ENCODE measurements at places on chromosomes 7 and 10.

DNA sequence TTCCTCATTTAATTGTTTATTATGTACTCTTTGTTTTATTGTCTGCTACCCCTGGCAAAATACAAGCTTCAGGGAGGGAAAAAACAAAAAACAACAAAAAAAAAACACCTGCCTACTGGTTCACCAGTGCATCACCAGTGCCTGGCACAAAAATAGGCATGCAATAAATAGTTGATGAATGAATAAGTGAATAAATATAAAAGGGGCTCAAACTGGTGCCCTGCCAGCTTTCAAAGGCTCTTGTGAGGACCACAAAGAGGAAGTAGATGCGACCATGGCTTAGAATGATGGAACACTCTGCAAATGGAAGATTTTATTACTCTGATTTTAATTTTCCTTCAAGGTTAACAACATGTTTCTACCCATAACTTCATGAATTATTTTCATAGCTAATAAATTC, 213.0 kb upstream of the INHBA start:
- DNase-seq = no peak

GRCh38 chr10:114821293-114821914, at the start of gene FHIP2A:
TSS of gene FHIP2A (plus strand) at chr10:114821780. CDS start at chr10:114822079, 299 bp downstream.
- peak; percentile 84 for DNase-seq

GRCh38 chr10:4506095-4506494, 319.9 kb upstream of the AKR1E2 start:
- DNase-seq = no peak

DNA sequence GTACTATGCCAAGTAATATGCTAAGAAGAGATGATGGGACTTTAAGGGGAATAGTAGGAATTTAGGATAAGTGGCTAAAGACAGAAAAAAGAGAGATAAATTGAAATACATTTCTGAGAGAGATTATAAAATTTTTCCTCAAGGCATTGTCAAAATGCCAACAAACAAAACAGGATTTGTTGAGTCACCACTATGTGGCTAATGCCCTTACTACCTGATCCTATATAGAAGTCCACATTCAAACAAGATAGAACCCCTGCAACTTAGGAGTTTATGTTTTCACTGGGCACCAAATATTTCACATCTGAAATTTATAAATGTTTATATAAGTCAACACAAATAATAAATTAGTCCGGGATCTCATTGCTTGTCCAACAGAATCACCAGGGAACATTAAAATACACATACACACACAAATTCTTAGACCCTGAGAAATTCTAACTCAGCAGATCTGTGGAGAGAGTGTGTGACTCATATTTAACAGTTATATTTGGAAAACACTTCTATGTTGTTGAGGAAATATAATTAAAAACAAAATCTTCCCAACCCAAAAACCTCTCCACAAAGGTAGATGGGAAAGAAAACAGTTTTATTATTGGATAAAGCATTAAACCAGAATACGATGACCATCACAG, 154.3 kb downstream of the PPP1R3A start:
- no peak for DNase-seq

DNA sequence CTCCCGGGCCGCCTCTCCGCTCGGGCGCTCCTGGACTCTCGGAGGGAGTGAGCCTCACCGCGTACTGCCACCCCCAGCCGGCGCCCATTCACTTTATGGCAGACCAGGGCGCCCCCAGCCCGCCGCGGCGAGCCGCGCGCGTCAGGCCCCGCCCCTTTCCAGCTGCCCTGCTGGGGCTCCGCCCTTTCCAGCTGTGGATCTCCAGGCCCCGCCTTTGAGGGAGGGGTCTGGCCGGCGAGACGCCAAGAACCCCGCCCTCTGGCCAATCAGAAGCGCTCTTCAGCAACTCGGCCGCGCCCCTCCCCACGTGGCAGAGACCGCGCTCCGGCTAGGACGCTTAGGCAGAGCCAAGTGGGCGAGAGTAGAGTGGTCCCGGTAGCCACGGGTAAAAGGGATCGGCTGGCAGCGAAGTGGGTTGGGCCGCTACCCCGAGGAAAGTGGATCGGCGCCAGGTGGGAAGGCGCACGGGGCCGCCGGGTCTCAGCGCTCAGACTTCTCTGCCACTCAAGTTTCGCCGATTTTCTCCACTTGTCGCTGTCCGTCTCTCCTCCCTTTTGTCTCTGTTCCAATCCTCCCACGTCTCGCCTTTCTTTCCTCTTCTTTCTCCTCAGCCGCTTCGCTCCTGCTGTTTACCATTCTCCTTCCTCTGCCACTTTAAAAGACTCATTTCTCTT, at the start of gene PITX3:
PITX3 (minus strand) TSS at position 69 of the 674 bp plus-strand sequence. CDS start 9,432 bp downstream, outside the sequence.
- peak; percentile 82 for DNase-seq

DNA sequence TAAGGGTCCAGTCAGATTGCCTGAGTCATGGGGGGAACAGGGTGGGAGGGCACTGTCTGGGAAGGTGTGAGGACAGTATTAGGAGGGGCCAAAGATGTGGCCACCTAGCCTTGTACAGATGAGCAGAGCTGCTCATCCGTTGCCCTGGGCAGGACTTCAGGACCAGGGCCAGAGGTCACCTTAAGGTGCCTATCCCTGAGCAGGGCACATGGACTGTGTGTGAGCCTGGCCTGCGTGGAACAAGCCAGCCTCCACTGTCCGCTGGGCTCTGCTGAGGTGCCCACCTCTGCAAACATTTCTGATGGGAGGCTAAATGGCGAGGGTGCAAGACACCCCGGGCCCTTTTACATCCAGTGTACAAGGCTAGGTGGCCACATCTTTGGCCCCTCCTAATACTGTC, 3.4 kb upstream of the OPN1SW start:
- DNase-seq = no peak

DNA sequence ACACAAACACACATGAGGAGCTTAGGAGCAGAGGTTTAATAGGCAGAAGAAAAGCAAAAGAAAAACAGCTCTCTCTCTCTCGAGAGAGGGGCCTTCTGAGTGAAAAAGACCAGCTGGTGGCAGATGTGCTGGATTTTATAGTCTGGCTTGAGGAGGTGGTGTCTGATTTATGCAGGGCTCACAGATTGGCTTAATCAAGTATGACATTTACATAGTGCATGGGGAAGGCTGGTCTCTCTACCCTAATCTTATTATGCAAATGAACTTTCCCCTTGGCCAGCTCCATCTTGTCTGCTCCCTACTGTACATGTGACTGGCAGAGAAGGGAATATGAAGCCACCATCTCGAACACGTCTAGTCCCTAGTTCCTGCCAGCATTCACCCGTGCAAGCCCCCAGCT, 219.5 kb upstream of the ZNF804B start:
- no peak for DNase-seq

- DNase-seq = no peak
Observed at GRCh38 chr7:17600340-17600752, 301.9 kb downstream of the AHR start.

- no peak for DNase-seq
Observed at GRCh38 chr7:95028683-95029082, 121.3 kb downstream of the PPP1R9A start.

DNA sequence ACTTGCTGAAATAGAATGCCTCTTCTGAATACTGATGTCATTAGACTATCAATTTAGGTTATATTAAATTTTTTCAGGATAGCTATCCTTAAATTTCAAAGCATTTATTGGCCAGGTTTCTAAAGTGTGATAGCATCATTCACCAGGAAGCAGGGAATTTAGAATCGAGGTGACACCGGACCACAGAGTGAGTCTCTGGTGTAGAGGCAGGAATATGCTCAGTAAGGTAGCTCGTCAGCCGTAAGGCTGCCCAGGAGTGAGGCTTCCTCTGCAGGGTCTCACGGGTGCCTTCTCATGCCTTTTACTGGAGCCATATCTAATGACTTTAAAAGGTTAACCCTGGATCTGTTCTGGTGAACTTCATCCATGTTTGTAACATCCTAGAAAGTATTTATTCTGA, 170.8 kb upstream of the KLF14 start:
- no peak for DNase-seq

DNA sequence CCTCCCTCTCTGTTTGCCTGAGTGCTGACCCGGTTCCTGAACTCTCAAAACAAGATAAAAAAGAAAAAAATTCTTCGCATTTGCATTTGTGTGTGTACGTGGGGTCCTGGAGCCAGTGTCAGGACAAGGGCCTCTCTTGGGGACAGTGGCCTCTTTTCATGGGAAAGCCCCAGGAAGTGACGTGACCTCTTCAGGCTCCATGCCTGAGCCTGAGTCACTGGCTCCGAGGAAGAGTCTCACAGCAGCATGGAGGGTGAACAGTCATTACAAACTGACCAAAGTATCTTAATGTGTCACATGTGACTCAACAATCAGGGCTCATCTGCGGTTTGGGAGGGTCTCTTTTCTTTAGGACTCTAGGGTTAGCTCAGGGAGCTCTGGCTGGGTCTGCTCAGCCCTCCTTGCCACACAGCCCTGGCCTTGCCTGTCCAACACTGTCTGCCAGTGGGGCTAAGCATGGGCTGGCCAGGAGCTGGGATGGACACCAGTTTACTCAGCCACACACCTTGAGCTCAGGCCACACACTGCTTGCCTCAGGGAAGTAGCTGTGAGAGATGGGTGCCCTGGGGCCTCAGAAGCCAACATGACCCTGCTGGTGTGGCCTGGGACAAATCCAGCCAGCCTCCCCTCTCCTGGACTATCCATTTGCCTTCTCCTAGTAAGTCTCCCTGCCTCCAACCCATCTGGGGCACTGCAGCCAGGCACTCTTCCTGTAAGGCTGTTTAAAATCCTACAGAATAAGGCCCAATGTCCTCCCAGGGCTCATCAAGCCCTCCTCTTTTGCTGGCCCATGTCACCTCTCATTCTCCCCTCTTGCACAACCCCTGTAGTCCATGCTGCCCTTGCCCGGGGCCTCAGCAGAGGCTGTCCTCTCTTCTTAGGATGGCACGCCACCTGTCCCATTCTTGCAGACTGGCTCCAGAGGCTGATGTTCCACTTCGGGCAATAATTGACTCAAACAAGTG, 10.5 kb downstream of the TMEM273 start:
- DNase-seq = no peak

- no peak for DNase-seq
Observed at GRCh38 chr7:91367812-91368578, 103.8 kb downstream of the FZD1 start.

- no peak for DNase-seq
Observed at GRCh38 chr10:133565441-133566294, at the start of gene SYCE1. TSS of gene SYCE1 (minus strand) at chr10:133565583. CDS start at chr10:133565529, 54 bp downstream.

- no peak for DNase-seq
Observed at GRCh38 chr7:137996386-137996851, 5.5 kb downstream of the CREB3L2 start.

- no peak for DNase-seq
Observed at GRCh38 chr7:372932-373791, 83.2 kb downstream of the FOXL3 start.

GRCh38 chr10:121243609-121244241, 354.5 kb downstream of the FGFR2 start:
- no peak for DNase-seq

- DNase-seq = no peak
Observed at GRCh38 chr7:129203050-129203741, 14.8 kb downstream of the SMO start.

GRCh38 chr7:77209479-77210139, 10.0 kb upstream of the FGL2 start:
- DNase-seq = no peak

GRCh38 chr10:22315455-22316285, 518 bp upstream of the COMMD3 start:
- DNase-seq = no peak

GRCh38 chr10:62373639-62373994, 552 bp upstream of the ZNF365 start:
- no peak for DNase-seq

DNA sequence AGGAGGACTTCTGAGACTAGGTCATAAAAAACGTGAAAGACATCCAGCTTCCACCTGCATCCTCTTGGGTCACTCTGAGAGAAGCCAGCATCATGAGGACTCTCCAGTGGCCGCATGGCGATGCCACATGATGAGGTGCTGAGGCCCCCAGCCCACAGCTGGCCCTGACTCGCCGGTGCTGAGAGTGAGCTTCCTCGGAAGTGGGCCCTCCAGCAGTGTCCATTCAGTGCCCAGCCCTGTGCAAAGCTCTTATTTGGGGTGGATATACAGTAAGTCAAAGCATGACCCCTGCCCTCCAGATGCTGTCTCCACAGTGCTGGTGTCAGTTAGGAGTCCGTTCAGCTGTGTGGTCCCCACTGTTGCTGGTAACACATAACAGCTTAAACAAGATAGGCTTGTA, 93.6 kb upstream of the CHST15 start:
- no peak for DNase-seq

DNA sequence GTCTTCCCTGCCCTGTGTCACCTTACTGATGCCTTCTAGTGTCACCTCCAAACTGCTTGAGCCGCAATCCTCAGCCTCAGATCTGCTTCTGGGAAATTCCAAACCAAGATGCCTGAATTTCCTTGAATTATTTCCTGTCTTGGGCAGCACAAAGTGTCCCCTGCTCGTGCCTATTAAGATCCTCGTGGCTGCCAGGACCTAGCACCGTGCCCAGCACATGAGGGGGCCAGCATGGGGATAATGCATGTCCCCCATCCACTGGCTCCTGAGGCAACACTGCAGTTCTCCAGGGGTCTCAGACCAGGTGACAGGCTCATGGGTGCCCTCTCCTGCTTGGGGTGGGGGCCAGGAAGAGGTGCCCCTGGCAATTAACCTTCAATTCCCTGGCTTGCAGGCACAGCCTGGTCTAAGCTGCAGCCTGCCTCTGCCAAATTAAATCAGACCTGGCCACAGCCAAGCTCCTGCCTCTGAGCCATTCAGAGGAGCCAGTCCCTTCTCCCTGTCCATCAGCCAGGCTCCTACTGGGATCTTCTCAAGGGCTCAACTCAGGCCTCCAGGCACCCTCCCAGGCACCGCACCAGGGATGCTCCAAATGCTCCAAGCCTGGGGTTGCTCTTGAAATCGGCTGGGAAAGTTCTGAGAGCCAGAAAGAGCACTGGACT, 146.6 kb downstream of the SH3PXD2A start:
- DNase-seq = no peak

DNA sequence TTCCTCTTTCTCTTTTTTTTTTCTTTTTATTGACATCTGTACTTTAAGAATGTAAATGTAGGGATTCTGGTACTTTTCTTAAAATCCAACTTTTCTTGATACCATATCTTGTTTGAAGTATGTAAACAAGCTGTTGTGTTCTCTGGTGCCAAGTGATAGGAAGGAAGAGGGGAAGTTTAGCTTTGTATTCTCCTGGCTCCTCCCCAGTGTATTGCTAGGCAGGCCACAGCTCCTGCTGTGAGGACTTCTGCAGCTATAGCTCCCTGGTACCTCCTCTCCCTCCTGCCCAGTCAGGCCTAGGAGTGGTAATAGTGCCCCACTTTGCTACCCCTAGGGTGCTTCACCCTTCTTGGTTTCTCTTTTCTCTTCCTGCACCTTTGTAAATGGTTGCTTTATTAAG, 45.3 kb upstream of the SP8 start:
- DNase-seq = no peak

Data from T-helper 17 cell (primary cell).